ENCODE measurements at places on chromosomes 7 and 10.
A peak's percentile ranks its signal among the peaks of the same experiment; 100 is the strongest.

DNA sequence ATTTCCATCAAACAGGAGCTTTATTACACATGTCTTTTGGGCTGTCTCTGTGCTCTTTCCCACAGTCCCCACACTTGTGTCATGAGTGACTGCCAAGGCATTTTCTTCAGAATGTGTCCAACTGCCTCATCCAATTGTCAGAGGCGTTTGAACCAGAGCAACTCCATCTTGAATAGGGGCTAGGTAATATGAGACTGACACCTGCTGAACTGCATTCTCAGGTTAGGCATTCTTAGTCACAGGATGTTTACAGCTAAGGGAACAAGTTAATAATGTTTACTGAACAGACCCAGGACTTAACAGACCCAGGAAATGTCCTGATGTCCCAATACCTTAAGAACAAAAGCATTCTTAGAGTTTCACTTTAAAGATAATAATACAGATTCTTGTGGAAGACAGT lies 595.5 kb downstream of the REEP3 start:
- DNase-seq: no peak

DNA sequence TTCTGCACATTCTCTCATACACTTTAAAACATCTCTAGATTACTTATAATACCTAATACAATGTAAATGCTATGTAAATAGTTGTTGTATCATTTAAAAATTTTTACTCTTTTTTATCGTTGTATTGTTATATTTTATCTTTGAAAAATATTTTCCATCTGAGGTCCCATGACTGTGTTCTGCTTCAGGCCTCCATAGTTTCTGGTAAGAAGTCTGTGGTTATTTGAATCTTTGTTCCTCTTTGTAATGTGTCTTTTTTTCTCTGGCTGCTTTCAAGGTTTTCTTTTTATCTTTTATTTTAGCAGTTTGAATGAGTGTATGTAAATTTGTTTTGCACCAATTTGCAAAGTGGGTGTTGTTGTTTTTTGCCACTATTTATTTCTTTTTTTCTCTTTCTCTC lies 263.1 kb downstream of the RPS24 start:
- DNase-seq: no peak

DNA sequence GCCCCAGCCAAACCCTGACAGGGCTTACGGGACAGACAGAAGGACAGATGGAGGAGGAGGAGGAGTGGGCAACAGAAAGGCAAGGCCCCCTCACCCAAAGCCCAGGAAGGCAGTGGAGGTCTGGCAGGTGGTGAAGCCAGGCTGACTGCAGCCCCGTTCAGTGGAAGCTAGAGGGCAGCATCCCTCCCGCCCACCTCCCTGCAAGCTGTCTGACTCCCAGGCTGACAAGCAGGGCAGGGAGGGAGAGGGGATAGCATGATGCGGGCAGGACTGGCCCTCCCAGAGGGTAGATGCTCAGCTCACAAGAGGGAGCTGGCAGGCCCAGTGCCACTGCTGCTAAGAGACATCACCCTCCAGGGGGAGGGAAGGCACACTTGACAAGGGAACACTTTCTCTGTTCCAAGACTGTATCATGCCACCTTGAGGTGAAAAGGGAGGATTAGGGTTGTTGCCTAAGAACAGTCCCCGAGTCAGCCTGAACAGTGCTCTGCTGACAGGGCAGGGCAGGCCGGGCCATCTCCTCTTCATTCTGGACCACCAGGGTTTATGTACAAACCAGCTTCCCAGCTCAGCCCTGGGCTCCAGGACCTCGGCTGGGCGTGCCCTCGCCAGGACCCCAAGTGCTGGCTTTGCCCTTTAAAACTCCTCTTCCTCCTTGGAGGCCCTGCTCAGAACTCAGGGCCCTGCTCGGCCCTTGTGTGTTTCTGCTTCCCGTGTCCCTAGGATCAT lies 61.8 kb downstream of the RASGEF1A start:
- DNase-seq: peak; percentile 73

DNA sequence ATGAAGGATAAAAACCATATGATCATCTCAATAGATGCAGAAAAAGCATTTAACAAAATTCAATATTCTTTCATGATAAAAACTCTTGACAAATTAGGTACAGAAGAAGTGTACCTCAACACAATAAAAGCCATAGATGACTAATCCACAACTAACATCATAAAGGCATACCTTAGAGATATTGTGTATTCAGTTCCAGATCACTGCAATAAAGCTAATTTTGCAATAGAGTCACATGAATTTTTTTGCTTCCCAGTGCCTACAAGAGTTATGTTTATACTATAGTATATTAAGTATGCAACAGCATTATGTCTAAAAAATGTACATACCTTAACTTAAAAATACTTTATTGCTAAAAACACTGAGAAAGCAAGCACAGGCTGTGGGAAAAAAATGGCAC lies 18.9 kb upstream of the RNF32 start:
- DNase-seq: no peak

GRCh38 chr7:30880941-30881340 lies 30.7 kb upstream of the AQP1 start:
- no peak for DNase-seq

- DNase-seq: no peak
Observed at GRCh38 chr7:67364441-67365017, 367.9 kb downstream of the TYW1 start.

- peak; percentile 89 for DNase-seq
Observed at GRCh38 chr10:68598978-68599770, 39.0 kb downstream of the TET1 start.

GRCh38 chr10:119395280-119396007 lies 147.1 kb downstream of the RGS10 start:
- DNase-seq: peak; percentile 68

DNA sequence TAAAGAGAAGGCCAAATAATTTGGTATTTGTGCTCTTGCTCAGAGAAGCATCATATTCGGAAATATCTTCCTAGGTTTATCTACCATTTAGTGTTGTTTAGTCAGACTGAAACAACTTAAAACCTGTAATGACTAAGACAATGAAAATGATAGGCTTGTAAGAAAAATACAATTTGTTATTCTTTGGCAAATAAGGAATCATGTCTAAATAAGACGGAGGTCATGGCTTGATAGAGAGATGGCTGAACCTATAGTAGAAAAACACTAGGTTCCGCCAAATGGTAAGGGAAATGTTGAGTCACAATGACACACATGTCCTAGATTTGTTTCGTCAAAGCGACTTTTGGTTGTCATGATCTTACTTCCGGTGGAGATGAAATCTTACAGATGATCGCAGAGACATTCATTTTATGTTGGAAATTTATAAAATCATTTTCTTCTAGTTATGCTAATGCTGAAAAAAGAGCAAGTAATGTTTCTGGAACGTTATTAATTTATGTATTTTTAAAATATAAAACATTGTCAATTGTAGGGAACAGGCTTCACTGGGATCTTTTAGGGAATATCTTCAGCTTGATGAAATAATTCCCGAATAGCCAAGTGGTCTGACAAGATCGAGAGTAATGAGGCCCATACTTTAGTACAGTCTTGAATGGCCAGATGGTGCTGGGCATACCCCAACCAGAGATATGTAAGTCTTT lies 1.0 kb downstream of the SRGN start:
- DNase-seq: peak; percentile 83

All from iris pigment epithelial cell (primary cell).